ENCODE measurements at places on chromosomes 5 and 9.

- no peak for DNase-seq
Observed at GRCh38 chr5:8366266-8366665, 497.3 kb downstream of the MTRR start.

DNA sequence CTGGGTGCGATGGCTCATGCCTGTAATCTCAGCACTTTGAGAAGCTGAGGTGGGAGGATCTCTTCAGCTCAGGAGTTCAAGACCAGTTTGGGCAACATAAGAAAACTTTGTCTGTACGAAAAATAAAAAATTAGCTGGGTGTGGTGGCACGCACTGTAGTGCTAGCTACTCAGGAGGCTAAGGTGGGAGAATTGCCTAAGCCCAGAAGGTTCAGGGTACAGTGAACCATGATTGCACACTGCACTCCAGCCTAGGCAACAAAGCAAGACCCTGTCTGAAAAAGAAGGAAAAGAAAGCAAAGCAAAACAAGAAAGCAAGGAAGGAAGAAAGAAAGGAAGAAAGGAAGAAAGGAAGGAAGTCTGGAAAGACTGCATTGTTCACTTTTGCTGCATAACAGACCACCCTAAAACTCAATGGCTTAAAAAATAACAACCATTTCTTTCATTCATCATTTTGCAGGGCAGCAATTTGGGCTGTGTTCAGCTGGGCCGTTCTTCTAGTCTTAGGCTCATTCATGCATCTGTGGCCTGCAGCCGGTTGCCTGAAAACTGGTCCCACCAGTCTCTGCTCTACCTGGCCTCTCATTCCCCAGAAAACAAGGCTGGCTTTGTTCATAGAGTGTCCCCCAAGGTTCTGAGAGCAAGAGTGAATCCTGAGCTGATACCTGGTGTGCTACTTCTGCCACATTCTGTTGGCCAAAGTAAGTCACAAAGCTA, 82.4 kb upstream of the MIER3 start:
- DNase-seq = no peak

DNA sequence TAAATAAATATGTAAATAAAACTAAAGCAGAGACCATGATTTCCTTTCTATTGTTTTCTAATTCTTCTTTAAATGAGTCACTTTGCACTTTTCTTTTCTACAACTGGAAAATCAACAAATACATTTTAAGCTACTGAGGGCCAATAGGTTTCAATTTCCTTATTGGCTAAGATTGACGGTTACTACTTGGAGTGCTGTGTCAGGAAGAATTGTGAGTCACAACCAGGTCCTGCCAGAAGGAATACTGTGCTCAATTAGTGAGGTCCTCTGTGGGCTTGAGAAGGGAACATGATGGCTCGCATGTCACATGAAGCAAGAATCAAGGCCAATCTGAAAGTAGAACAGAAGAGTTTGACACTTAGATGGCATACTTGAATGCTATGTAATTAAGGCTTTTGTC, 110.8 kb downstream of the HMHB1 start:
- DNase-seq = no peak

DNA sequence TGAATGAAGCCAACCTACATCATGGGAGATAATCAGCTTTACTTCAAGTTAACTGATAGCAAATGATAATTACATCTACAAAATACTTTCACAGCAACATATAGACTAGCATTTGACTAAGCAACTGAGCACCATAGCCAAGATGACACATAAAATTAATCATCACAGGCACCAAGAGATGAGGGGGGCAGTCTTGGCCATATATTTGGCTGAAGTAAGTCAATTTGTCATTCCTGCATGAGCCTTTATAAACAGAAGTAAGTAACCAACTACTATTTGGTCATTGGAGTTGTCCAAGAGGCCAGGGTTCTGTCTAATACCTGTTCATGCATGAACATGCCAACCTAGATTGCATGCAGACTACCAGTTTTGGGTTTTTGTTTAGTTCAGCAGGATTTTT, 53.6 kb downstream of the PDCD1LG2 start:
- no peak for DNase-seq

- no peak for DNase-seq
Observed at GRCh38 chr5:131316026-131316425, 52.2 kb downstream of the CDC42SE2 start.

GRCh38 chr9:129880654-129881546, 45.6 kb downstream of the USP20 start:
- no peak for DNase-seq

- DNase-seq = no peak
Observed at GRCh38 chr5:134581241-134581981, 51.2 kb downstream of the SAR1B start.

All from HEK293T (cell line).